ENCODE measurements at places on chromosomes 11 and 22.
A peak's percentile ranks its signal among the peaks of the same experiment; 100 is the strongest.

DNA sequence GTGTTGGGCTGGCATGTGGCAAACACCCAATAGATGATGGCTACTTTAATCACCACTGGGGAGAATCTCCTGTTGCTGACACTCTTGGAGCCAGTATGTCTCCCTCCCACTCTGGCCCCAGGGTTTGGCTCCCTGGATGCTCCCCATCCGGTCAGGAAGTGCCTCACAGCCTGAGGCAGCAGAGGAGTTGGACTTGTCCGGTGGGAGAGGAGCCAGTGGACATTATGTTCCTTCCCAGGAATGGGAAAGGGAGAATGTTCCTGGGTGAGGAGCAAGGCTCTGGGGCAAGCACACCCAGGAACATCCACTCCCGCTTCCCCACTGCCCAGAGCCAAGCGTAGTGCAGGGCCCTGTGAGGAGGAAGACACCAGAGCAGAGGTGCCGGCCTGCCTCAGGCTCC lies 84.6 kb upstream of the NAV2 start:
- no peaks in the 10 kb centered on the region for H3K36me3 ChIP-seq
- DNase-seq, result no peak
- no peak overlapping the region for H3K4me3 ChIP-seq
- H3K27me3 ChIP-seq, result peaks cover 9% of the 10 kb centered on the region

- H3K27ac ChIP-seq, result no peak overlapping the region
- peaks cover 10% of the 10 kb centered on the region for H3K4me1 ChIP-seq
- H3K27me3 ChIP-seq, result no peaks in the 10 kb centered on the region
- H3K36me3 ChIP-seq, result no peaks in the 10 kb centered on the region
- DNase-seq, result no peak
These were observed 19.0 kb downstream of the SMCO4 start for GRCh38 chr11:93524173-93524536.

- DNase-seq, result no peak
- no peaks in the 10 kb centered on the region for H3K27me3 ChIP-seq
- H3K4me1 ChIP-seq, result peaks cover 6% of the 10 kb centered on the region
- peaks cover 32% of the 10 kb centered on the region for H3K36me3 ChIP-seq
These were observed 26.1 kb downstream of the HSD17B12 start for GRCh38 chr11:43706631-43707030.

GRCh38 chr22:26610072-26610958 lies 7.5 kb downstream of the CRYBB1 start:
- H3K4me3 ChIP-seq, result peak overlapping the region; percentile 11
- DNase-seq, result peak; percentile 63
- H3K27ac ChIP-seq, result peak overlapping the region; percentile 73
- H3K36me3 ChIP-seq, result no peaks in the 10 kb centered on the region
- H3K4me1 ChIP-seq, result peaks cover 12% of the 10 kb centered on the region

GRCh38 chr11:44178381-44178780 lies 82.9 kb downstream of the EXT2 start:
- H3K27ac ChIP-seq, result no peak overlapping the region
- no peaks in the 10 kb centered on the region for H3K27me3 ChIP-seq
- peaks cover 9% of the 10 kb centered on the region for H3K36me3 ChIP-seq
- no peaks in the 10 kb centered on the region for H3K4me1 ChIP-seq

GRCh38 chr22:46366801-46367706 lies 31.5 kb downstream of the TRMU start:
- DNase-seq, result no peak
- peaks cover 20% of the 10 kb centered on the region for H3K4me1 ChIP-seq
- peaks cover 12% of the 10 kb centered on the region for H3K27me3 ChIP-seq
- H3K36me3 ChIP-seq, result no peaks in the 10 kb centered on the region

- no peak overlapping the region for H3K27ac ChIP-seq
- DNase-seq, result no peak
- H3K4me1 ChIP-seq, result no peaks in the 10 kb centered on the region
These were observed 335.1 kb upstream of the C11orf87 start for GRCh38 chr11:109086931-109087330.

- no peak overlapping the region for H3K4me3 ChIP-seq
- peaks cover 15% of the 10 kb centered on the region for H3K27me3 ChIP-seq
- no peak overlapping the region for H3K27ac ChIP-seq
- H3K36me3 ChIP-seq, result peaks cover 2% of the 10 kb centered on the region
These were observed 439.7 kb downstream of the BUD13 start for GRCh38 chr11:116333001-116333535.

- H3K27me3 ChIP-seq, result peaks cover 22% of the 10 kb centered on the region
- H3K4me3 ChIP-seq, result peak overlapping the region; percentile 81
- DNase-seq, result peak; percentile 84
These were observed 868 bp downstream of the TSPAN18 start for GRCh38 chr11:44727373-44728287.

- no peak overlapping the region for H3K27ac ChIP-seq
- no peak for DNase-seq
- no peaks in the 10 kb centered on the region for H3K36me3 ChIP-seq
- peaks cover 59% of the 10 kb centered on the region for H3K4me1 ChIP-seq
- no peak overlapping the region for H3K4me3 ChIP-seq
These were observed 121.2 kb downstream of the ABTB2 start for GRCh38 chr11:34236572-34236971.

DNA sequence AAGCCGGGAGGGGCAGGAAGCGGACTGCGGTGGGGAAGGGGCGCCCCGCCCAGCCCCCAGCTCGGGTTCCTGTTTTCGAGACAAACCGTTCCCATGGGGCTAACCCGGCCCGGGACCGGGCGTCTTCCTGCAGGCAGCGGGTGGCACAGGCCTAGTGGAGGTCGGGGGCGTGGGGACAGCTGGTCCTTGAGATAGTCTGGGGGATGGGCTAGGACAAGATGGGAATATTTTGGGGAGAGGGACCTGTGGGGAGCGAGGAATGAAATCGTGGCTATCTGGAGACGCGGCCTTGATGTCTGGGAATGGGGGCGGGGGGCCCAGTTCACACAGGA lies 1.2 kb upstream of the RASGRP2 start:
- DNase-seq, result peak; percentile 63
- peaks cover 7% of the 10 kb centered on the region for H3K27me3 ChIP-seq
- peaks cover 1% of the 10 kb centered on the region for H3K36me3 ChIP-seq

- no peak for DNase-seq
- no peaks in the 10 kb centered on the region for H3K36me3 ChIP-seq
- H3K4me3 ChIP-seq, result no peak overlapping the region
- no peak overlapping the region for H3K27ac ChIP-seq
- no peaks in the 10 kb centered on the region for H3K4me1 ChIP-seq
- H3K27me3 ChIP-seq, result no peaks in the 10 kb centered on the region
These were observed 25.7 kb downstream of the OPCML start for GRCh38 chr11:133506551-133507094.

GRCh38 chr22:19855504-19856409 lies 1.1 kb upstream of the GNB1L start:
- peaks cover 34% of the 10 kb centered on the region for H3K36me3 ChIP-seq
- peak; percentile 69 for DNase-seq
- H3K4me1 ChIP-seq, result peaks cover 28% of the 10 kb centered on the region
- peak overlapping the region; percentile 96 for H3K27ac ChIP-seq
- H3K4me3 ChIP-seq, result peak overlapping the region; percentile 96

- H3K4me3 ChIP-seq, result peak overlapping the region; percentile 19
- H3K27ac ChIP-seq, result peak overlapping the region; percentile 31
- DNase-seq, result no peak
These were observed 4.1 kb downstream of the MIOX start for GRCh38 chr22:50490531-50491308.

DNA sequence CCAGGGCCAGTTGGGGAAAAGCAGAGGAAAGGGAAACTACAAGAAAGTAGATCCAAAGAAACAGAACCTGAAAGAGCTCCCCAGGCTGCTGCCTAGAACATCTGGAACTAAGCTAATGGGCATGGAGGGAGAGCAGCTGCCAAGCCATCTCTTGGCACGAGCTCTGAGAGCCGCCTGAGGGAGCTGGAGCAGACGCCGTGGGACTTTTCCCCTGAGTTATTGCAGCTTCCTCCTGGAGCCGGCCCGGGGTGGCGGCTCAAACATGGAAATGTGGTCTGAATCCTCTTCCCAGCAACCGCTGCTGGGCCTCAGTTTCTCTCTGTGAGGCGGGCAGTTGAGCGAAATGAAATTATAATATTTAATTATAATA lies 41.8 kb downstream of the LIF start:
- H3K4me3 ChIP-seq, result no peak overlapping the region
- DNase-seq, result no peak

DNA sequence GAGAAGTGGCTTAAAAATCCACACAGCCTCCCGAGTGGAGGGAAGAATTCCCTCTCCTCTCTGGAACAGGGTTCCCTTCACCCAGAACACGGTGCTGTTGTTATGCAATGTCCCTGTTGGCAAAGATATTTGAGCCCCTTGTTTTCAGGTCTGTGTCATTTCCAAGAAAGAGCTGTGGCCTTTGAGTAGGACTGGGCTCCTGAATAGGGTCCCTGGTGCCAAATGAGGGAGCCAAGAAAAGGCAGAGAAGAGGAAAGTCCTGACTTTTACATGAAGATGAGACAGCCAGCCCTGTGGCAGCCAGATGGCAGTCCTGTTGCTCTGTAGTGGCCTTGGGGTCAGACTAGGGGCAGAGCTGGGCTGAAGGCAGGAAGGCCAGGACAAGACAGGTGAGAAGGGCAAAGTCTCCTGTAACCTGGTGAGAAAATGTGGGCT lies 51.2 kb upstream of the ELF5 start:
- no peaks in the 10 kb centered on the region for H3K4me1 ChIP-seq
- no peak for DNase-seq
- H3K36me3 ChIP-seq, result no peaks in the 10 kb centered on the region

DNA sequence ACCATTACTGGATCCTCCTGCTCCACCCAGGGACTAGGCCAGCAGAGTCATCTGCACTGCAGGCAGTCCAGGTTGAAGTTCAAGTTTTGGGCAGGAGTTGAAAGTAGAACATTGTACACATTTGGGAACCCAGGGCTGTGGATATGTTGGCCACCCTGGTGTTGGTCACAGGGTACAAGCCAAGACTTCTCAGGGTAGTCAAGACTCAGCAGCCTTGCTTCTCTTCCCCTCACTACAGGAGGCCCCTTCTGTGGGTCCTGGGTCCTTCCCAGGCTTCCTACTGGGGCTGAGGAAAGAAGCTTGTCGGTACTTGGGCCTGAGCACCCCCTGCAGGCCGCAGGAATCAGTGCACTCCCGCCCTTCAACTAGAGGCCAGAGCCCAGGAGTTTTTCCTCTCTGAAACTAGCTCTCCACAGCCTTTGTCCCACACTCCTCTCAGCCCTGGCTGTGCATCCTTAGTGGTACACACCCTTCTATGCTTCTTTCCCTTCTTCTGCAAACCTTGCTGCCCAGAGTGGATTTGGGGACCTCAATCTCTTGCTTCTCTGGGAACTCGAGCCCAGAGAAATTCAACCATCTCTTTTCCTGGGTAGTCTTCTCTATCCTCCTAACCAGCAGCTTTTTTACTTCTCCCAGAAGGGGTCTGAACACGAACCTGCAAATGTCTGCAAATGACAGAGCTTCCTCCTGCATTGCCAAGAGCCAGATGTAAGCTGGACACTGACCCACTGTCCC lies 2.6 kb upstream of the HPX start:
- no peaks in the 10 kb centered on the region for H3K4me1 ChIP-seq
- no peaks in the 10 kb centered on the region for H3K27me3 ChIP-seq
- no peaks in the 10 kb centered on the region for H3K36me3 ChIP-seq

DNA sequence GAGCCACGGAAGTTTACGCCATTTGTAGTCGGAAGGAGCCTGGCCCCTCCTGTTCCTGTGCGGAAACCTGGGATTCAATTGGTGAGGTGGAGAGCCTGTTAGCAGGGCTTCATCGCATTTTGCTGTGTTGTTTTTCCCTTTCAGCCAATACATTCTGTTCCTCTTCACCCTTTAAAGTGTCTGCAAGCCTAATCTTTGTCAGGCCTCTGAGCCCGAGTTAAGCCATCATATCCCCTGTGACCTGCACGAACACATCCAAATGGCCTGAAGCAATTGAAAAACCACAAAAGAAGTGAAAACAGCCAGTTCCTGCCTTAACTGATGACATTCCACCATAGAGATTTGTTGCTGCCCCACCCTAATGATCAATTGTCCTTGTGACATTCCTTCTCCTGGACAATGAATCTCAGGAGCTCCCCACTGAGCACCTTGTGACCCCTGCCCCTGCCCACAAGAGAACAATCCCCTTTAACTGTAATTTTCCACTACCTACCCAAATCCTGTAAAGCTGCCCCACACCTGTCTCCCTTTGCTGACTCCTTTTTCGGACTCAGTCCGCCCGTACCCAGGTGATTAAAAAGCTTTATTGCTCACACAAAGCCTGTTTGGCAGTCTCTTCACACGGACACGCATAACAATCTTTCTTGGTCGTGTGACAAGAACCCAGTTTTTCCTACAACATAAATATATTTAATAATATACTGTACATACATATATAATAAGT lies 37.1 kb upstream of the MMP12 start:
- no peaks in the 10 kb centered on the region for H3K36me3 ChIP-seq
- no peak overlapping the region for H3K4me3 ChIP-seq
- DNase-seq, result no peak
- H3K27me3 ChIP-seq, result peaks cover 11% of the 10 kb centered on the region
- no peak overlapping the region for H3K27ac ChIP-seq

DNA sequence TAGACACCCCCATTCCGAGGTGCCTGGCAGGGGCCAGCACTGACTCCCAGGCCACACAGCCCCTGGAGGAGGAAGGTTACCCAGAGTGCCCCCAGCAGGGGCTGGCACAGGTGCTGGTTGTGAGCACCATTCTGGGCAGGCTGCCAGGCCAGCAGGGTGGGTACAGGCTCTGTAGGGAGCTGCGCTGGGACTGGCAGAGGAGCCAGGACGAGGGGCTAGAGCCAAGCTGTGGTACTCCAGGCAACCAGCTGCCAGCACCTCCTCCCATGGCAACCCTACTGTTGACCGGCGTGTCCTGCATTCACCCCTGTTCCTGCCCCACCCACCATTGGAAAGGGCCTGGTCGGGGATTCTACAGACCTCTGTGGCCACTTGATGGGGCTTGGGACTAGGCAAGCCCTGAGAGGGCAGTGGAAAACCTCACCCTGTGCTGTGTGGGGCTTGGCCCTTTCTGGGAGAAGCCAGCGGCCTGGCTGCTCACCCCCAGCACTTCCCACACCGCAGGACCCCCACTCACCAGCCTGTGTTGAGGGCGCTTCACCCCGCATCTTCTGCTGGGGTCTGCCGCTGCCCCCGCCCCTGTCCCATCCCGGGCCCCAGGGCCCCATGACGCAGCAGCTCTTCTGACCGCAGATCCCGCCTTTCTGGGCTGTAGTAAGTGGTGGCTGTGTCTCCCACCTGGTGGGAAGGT lies 1.9 kb downstream of the CLDN5 start:
- H3K4me3 ChIP-seq, result peak overlapping the region; percentile 51
- H3K4me1 ChIP-seq, result peaks cover 12% of the 10 kb centered on the region
- no peak for DNase-seq
- peaks cover 37% of the 10 kb centered on the region for H3K27me3 ChIP-seq
- H3K27ac ChIP-seq, result no peak overlapping the region

- DNase-seq, result no peak
- no peak overlapping the region for H3K27ac ChIP-seq
- no peak overlapping the region for H3K4me3 ChIP-seq
- H3K36me3 ChIP-seq, result no peaks in the 10 kb centered on the region
These were observed 594.1 kb downstream of the BRD1 start for GRCh38 chr22:49233507-49234100.

DNA sequence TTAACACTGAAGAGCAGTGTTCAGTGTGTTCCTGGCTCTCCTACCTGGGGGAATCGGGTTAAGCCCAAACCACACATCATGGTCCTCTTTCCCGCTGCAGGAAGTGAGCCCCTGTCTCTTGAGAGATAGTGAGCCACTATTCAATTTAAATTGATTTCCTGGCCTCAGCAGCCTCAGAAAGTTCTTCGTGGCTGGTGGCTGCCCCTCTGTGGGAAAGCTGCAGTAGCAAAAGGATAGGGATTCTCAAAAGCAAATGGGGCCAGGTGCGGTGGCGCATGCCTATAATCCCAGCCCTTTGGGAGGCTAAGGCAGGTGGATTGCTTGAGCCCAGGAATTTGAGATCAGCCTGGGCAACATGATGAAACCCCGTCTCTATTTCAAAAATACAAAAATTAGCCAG lies 49.1 kb upstream of the CD5 start:
- H3K4me3 ChIP-seq, result no peak overlapping the region
- H3K36me3 ChIP-seq, result peaks cover 64% of the 10 kb centered on the region
- peaks cover 65% of the 10 kb centered on the region for H3K4me1 ChIP-seq
- H3K27ac ChIP-seq, result no peak overlapping the region
